Mesendoderm (in vitro differentiated cells): ENCODE measurements at places on chromosomes 3 and 15.

GRCh38 chr3:181230258-181230657 is 240.7 kb upstream of the DNAJC19 start:
- DNase-seq = peak; percentile 51

DNA sequence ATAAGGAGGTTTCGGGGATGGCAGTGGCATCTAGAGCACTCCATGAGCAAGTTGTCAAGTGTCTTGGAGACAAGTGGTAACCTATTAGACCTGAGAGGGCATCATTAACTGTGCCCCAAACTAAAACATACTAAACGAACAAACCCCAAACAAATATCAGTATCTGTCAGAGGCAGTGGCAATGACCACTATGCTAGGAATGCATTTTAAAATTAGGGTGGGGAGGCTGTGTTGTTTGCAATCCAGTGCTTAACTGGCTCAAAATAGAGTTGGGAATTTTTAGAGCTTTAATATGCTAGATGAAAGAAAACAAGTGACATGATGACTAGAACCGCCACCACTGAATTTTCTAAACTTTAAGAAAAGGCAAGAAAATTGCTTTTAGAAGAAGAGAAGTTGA is 51.8 kb upstream of the TPRG1 start:
- DNase-seq = no peak

- DNase-seq = no peak
These were observed 17.5 kb downstream of the LSG1 start for GRCh38 chr3:194654443-194654842.

GRCh38 chr3:122793568-122794416 is at the start of gene HSPBAP1:
HSPBAP1 (minus strand) TSS chr3:122793831; CDS start chr3:122793680, 151 bp downstream.
- DNase-seq = peak; percentile 98

GRCh38 chr15:43276563-43277200 is 10.0 kb upstream of the TGM5 start:
- DNase-seq = no peak

DNA sequence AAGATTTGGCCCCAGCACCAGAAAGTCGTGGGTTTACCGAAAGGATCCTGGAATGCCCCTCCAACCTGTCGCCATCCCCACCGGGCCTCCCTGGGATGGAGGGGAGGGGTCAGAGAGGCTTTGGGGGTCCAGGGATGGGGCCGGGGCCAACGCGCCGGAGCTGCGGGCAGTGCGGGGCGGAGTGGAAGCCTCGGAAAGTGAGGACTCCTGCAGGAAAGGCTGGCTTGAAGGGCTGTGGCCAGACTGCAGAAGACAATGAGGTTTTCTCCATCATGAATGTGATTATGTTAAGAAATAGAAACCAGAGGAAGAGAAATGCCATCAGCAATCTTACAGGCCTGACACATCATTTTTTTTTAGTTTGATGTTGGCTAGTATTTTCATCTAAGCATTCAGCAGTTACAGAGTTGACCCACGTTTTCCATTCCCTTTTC is 738 bp downstream of the YEATS2 start:
- DNase-seq = peak; percentile 57

DNA sequence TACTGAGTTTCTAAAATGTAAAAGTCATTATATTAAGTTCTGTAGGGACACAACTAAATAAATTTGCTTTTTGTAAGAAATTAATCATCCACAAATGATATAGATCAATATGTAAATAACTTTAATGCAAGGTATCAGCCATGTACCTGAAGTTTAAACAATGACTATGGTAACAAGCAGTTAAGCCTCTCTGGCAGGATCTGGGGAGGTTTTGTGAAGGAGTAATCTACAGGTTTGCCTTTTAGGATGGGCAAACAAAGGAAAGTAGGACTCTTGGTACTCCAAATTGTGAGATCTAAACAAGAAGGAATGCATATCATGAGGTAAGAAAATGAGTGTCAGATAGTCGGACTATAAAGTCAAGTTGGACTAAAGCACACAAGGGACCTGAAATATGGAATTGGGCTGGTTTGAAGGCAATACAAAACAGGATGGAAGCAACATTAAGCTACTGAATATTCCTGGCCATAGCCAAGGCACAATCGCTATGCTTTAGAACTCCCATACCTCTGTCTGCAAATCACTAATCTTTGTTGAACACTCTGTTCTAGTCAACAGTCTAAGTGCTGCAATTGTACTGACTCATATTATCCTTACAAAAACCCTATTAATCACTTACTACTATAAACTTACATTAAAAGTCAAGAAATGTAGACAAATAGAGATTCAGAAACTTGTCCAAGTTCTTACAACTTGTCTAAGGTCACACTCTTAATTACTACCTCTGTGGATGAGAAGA is 412.8 kb downstream of the DIPK2A start:
- DNase-seq = no peak

DNA sequence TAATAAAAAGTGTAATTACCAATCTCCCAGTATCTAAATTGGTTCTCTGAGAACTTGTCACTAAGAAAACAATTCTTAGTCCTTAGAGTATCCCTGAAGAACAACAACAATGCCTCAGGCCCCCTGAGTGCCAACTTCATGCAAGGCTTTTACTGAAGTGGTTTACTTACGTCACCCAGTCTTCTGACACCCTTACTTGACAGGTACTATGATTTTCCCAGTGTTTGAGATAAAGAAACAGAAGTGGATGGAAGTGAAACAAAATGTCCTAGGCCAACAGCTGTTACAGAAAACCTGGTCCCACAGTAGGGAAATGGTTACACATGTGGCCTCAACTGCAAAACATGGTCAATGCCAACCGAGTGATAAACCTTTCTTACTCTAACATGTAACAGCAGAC is 331.1 kb downstream of the FOXP1 start:
- no peak for DNase-seq

GRCh38 chr3:64109438-64109837 is 86.1 kb upstream of the PSMD6 start:
- peak; percentile 71 for DNase-seq

- peak; percentile 55 for DNase-seq
These were observed 213.0 kb downstream of the PDCD6IP start for GRCh38 chr3:34011171-34012101.

- DNase-seq = no peak
These were observed 1.8 kb downstream of the CADM2 start for GRCh38 chr3:84960581-84960980.

DNA sequence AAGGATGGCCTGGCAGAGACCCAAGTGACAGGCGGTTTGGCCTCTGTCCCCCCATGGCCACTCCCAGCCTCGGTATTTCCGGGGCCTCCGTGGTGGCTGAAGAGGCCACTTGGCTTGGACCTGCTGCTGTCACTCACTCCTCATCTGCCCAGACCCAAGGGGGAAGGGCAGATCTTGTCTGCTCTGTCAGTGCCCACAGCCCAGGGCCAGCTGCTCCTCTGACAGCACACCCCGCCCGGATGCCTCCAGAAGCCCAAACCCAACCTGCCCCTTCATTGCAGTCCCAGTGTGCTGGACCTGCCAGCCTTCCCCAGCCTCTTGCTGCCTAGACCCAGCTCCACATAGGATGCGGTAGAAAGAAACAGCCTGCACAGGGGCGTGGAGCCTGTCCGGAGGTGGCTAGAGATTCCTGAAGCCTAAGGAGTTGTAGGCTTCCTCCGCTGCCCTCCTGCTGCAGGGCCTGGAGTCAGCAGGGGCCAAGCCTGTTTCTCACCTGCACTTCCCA is 52.0 kb downstream of the MAGEF1 start:
- DNase-seq = peak; percentile 79

DNA sequence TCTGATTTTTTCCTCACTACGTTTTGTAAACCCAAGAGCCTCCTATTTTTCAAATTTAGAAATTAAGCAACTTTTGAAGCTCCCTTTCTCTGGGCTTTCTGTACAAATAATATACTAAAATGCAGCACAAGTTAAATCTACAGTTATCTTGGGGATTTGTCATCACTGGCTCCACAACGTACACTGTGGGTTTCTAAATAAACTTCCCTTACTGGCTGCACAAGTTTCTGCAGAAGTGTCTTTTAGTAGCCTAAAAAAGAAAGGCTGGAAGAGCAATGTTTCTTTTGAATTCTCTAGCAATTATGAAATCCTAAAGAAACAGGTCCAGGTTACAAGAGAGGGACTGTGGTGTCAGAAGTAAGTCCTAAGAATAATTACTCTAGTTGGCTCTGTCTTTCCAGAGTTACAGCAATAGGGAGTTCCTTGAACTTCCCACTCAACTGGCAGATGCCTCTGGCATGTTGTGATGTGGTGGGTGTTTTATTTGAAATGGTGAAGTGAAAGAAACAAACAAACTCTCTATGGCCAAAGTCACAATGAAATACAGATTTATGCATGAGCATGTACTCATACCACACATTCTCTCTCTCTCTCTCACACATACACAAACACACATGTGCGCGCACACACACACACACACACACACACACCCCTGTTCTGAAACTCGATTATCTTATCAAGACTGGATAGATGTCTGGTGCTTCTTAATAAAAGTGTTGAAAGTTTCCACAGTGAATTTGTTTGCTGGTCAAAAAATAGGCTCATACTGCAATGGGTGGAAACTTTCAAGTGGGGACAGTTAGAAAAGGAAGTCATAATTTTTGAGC is 198.2 kb downstream of the SSR3 start:
- no peak for DNase-seq

GRCh38 chr3:38574411-38575278 is 74.8 kb downstream of the SCN5A start:
- DNase-seq = peak; percentile 15

DNA sequence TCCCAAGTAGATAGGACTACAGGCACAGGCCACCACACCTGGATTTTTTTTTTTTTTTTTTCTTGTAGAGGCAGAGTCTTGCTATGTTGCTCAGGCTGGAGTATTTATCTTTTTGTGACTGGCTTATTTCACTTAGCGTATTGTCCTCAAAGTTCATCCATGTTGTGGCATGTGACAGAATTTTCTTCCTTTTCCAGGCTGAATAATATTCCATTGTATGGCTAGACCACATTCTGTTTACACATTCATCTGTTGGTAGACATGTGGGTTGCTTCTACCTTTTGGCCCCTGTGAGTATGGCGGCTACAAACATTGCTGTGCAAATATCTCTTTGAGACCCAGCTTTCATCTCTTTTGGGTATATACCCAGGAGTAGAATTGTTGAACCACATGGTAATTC is 160.2 kb upstream of the SMAD3 start:
- no peak for DNase-seq

GRCh38 chr3:165636684-165637015 is 200.6 kb downstream of the BCHE start:
- DNase-seq = no peak

GRCh38 chr3:17793542-17794195 is 51.2 kb upstream of the TBC1D5 start:
- DNase-seq = no peak

GRCh38 chr3:58725326-58725853 is 58.8 kb upstream of the FAM3D start:
- no peak for DNase-seq

DNA sequence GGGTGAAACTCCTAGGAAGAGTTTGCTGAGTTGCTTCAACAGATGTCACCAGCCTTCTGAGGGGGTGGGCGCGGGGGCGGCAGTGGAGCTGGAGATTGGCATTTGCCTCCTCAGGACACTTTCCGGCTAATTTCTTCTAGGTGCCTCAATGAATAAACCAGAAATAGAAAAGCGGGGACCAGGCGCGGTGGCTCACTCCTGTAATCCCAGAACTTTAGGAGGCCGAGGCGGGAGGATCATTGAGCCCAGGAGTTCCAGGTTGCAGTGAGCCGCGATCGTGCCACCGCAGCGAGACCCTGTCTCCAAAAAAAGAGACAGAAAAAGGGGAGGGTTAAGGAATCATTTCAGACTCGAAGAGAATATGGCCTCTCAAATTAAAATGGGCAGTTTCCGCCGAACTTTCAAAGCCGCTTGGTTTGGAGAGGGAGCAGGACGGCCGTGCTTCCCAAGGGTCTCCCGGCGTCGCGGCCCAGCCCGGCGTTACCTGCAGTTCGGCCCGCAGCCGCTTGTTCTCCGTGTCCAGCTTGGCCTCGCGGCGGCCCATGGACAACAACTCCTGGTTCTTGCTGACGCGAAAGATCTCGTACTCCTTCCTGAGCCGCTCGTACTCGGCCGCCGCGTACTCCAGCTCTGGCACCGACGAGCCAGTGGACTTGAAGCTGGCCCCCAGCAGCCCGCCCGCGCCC is 587 bp downstream of the NPHP3 start:
- peak; percentile 86 for DNase-seq

DNA sequence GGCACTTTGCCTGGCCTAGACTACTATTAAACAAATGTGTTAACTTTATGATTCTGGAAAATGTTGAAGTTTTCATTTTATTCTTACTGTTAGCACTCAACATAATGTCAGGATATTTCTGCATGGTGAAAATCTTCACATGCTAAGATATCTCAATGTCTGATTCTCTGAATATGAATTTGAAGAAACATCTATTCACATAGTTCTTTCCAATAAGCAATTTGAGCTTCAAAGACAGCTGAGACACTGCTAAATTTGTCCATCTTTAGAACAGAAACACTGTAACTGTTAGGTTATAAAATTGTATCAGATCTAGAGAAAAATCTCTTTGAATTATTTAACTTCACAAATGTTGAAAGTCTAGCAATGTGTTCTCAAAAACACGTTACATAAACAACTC is 970.2 kb downstream of the PLOD2 start:
- DNase-seq = no peak

DNA sequence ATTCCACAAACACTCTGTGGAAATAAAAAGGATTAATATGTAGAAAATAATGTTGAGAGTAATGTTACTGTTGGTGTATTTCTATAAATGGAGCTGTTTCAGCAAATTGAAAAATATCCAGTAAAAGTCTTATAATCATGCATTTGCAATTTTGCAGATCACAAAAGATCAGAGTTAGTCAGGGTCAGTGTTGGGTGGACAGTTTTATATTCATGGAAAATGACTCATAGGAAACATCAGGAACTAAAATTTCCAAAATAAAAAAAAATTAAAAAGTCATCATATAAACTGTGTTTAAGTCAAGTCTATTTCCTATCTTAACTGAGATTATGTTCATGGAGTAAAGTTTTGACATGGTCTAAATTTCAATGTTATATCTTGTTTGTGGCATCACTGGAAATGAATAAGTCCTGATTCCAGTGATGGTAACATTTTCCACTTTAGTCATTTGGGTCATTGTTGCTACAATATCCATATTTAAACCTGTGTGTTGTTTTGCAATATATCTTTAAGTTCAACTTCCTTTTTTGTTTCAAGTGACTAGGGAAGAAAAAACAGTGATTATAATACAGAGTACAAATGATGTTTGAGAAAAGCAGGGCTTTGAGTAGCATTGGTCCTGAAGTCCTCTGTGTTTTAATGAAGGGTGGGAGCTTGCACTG is 37.8 kb downstream of the MITF start:
- DNase-seq = no peak

GRCh38 chr3:190983875-190984274 is 121.4 kb upstream of the GMNC start:
- no peak for DNase-seq

GRCh38 chr3:183400352-183400751 is 28.1 kb downstream of the MCF2L2 start:
- peak; percentile 81 for DNase-seq
